ENCODE measurements at places on chromosomes 7 and 10.

DNA sequence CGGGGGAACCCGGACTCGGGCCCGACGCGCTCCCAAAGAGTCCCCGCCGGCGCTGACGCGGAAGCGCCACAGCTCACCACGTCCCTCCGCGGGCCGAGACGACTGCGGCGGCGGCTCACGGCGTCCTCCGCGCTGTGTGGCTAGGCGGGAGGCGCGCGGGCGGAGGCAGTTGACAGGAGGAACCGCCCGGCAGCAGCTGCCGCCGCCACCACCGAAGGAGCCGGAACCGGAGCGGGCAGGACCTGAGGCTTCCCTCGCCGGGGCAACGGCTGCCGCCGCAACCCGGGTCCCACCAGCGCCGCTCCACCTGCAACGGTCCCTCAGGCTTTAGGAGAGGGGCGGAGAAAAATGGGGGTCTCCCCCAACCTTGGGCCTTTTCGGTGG is 334 bp downstream of the ZNF800 start:
- no peak for DNase-seq

GRCh38 chr7:51328351-51328801 is 11.8 kb upstream of the COBL start:
- DNase-seq, result no peak

GRCh38 chr10:19043431-19043830 is 5.2 kb upstream of the MALRD1 start:
- DNase-seq, result no peak

GRCh38 chr7:133625046-133625445 is 372.2 kb downstream of the EXOC4 start:
- DNase-seq, result no peak

- DNase-seq, result no peak
Measured at GRCh38 chr7:69966766-69967591, 368.7 kb downstream of the AUTS2 start.

- DNase-seq, result no peak
Measured at GRCh38 chr7:146359176-146359575, 242.6 kb downstream of the CNTNAP2 start.

- DNase-seq, result no peak
Measured at GRCh38 chr7:194252-195009, 2.1 kb downstream of the FAM20C start.

DNA sequence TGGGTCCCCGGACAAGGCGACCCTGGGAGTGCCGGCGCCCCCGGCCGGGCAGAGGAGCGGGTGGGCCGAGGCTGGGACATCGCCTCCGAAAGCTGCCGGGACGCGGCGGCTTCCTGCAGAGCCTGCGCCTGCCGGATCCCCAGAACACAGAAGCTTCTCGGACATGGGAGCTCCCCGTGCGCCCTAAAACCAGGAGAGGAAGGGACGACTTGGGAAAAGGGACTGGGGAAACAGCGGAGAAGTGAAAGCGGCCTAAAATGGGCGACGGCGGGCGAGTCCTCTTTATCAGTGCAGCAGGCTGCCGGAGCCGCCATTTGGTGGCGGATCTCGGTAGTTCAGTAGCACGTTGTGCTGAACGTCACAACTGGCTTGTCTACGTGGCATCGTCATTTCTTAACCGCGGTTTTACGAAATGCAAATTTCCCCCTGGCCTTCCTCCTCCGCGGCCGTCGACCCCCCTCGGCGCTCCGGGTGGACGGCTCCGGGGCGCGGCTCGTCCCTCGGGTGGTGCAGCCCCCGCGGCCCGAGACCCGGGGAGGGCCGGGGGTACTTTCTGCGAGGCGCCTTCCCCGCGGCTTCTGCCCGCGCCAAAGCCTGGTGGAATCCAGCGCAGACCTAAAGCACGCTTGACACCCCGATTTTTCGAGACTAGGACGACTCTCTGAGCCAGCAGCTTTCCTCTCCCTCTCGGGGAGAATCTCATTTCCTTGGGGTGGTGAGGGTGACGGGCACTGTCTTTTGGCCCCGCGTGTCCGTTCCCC is 9.9 kb upstream of the SPAG6 start:
- DNase-seq, result no peak

DNA sequence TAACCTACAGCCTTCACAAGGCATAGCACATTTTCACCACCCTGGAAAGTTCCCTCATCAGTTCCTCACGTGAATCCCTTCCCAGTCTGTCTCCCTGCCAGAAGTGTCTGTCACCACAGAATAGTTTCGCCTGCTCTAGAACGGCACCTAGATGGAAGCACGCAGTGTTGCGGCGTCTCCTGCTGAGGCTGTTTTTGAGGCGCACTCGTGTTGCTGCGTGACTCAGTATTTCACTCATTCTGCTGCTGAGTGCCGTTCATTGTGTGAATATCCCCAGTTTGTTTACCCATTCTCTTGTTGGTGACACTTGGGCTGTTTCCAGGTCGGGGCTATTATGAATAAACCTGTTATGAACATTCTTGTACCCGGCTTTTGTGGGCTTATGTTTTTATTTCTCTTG is 12.8 kb downstream of the NOS3 start:
- no peak for DNase-seq

- no peak for DNase-seq
Measured at GRCh38 chr10:99874341-99875085, 92.1 kb downstream of the ABCC2 start.

- no peak for DNase-seq
Measured at GRCh38 chr10:2703953-2704352, 363.4 kb upstream of the PFKP start.

DNA sequence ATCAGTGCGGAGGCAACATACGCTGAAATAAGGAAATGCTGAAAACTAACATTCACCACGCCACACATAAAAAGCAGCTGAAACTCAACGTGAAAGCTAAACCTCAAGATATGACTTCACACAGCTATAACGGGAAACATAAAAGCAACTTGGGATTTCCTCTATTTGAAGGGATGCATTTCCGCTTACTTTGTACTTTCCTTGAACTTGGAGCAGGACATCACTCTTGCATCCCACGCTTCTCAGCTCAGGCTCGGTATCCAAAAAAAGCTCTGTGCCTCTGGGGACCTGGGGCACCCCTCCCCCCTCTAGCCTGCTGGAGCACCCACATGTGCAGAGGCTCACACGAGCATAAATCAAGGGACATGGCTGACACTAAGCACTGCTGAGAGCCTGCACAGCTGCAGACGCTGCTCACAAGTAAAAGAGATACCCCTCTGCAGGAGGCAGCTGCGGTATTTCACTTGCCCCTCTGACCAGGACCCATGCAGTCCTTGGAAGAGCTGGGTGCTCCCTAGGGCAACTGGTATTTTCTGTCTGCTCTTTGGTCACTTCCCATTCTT is 34.2 kb downstream of the PARD3 start:
- no peak for DNase-seq

- DNase-seq, result no peak
Measured at GRCh38 chr7:27895551-27895950, 155.6 kb downstream of the TAX1BP1 start.

DNA sequence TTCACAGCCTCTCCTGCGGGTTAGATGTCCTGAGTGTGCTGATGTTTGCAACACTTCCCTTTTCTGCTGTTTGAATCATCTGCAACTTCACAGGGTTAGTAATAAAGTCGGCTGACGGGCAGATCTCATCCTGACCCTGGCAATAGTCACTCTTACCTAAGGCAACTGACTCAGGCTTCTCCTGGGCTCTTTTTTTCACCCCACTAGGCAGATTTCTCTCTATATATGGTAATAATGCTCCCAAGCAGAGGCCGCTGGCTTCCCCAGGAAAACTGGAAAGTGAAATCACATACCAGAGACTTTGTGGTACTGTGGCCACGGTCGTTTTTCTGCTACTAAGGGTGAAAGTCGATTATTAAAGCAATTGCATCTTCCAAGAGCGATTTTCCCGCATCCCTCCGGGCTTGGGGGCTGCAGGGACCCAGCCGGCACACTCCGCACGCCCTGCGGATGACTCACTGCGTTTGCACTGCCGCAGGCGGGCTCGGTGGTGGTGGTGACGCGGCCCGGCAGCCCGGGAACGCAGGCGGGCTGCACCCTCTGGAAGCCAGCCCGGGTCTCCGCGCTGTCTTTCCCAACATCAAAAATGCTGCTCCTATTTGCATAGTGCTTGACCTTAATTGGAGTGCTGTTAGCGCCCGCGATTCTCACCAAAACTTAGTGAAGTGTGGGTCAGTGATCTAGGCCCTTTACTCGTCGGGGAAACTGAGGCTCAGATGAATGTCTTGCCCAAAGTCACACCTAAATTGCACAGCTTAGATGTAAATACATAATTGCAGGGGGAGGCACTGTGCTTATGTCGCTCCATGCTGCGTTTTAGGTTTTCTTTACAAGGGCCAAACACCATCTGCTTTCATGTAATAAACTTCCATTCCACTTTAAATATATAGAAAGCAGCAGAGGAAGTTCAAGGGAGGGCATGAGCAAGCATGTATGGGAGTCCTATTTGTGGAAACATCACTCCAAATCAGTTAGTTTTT is 47.6 kb upstream of the ITGB1 start:
- DNase-seq, result peak; percentile 89

- DNase-seq, result no peak
Measured at GRCh38 chr7:133022661-133023060, 59.2 kb downstream of the CHCHD3 start.

DNA sequence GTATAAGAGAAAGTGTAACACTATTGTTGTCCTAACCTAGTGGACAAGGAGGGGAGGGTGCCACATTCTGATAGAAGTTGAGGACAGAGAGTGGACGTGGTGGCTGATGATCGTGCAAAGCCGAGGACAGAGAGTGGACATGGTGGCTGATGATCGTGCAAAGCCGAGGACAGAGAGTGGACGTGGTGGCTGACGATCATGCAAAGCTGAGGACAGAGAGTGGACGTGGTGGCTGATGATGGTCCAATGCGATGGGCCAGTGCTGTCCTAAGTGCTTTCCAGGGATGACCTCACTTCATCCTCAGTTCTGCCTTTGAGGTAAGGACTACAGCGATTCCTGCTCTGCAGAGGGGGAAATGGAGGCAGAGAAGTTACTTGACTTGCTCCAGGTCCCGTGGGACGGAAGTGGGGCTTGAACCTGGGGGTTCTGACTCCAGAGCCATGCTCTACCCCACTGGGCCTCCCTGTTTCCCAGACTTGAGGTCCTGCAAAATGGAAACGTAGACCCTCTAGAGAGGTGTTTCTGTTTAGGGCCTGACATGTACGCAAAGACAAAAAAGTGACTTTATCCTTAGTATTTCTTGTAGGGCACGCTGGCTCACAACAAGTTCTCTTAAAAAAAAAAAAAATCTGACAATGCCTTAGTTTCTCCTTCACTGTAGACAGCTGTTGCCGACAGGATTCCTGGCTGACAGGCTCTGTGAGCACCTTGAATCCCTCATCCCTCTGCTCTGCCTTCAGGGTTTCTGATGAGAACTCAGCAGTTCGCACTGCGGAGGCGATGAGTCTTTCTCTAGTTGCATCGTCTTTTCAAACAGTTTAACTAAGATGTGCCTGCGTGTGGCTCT is 20.3 kb upstream of the NCAPG2 start:
- DNase-seq, result no peak

GRCh38 chr7:39504963-39505362 is 61.2 kb upstream of the YAE1 start:
- DNase-seq, result no peak

- DNase-seq, result no peak
Measured at GRCh38 chr10:119267384-119267783, 60.0 kb downstream of the GRK5 start.

- no peak for DNase-seq
Measured at GRCh38 chr10:70596110-70596798, 6.3 kb downstream of the PRF1 start.

- no peak for DNase-seq
Measured at GRCh38 chr7:133320891-133321290, 68.0 kb downstream of the EXOC4 start.

GRCh38 chr10:83075016-83075814 is 1064.1 kb upstream of the GHITM start:
- DNase-seq, result no peak

DNA sequence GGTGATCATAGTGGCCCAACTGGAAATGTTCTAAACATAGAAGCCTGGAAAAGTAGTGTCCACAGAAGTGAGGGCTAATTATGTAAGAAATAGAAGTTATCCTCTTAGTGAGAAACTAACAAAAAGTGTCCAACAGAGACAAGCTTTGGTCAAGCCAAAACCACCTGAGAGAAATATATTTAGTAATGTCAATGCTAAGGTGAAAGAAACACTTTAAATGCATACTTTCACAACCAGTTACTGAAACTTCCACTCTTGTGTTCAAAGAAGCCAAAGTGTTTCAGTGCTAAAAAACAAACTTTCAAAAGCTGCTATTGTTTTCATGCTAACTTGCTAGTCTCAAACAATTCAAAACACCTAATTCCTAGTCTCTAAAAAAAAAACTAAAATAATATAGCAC is 18.1 kb downstream of the RAB11FIP2 start:
- DNase-seq, result no peak
